ENCODE measurements at places on chromosomes 2 and 18.
A peak's percentile ranks its signal among the peaks of the same experiment; 100 is the strongest.

GRCh38 chr2:54572636-54573536, 116.8 kb downstream of the SPTBN1 start:
- no peak for DNase-seq
- H3K36me3 ChIP-seq: peaks cover 2% of the 10 kb centered on the region
- peak overlapping the region; percentile 93 for H3K27ac ChIP-seq
- H3K27me3 ChIP-seq: no peaks in the 10 kb centered on the region
- peaks cover 76% of the 10 kb centered on the region for H3K4me1 ChIP-seq

GRCh38 chr2:21026479-21027282, 17.2 kb downstream of the APOB start:
- no peak for DNase-seq
- no peaks in the 10 kb centered on the region for H3K36me3 ChIP-seq
- H3K4me3 ChIP-seq: no peak overlapping the region

- no peak overlapping the region for H3K4me3 ChIP-seq
- H3K36me3 ChIP-seq: no peaks in the 10 kb centered on the region
- no peak for DNase-seq
- no peak overlapping the region for H3K27ac ChIP-seq
Measured at GRCh38 chr2:240037358-240037757, 7.1 kb upstream of the OR6B2 start.

- no peaks in the 10 kb centered on the region for H3K36me3 ChIP-seq
- peaks cover 45% of the 10 kb centered on the region for H3K27me3 ChIP-seq
- no peaks in the 10 kb centered on the region for H3K4me1 ChIP-seq
- H3K4me3 ChIP-seq: no peak overlapping the region
- H3K27ac ChIP-seq: no peak overlapping the region
Measured at GRCh38 chr2:104473546-104473945, 380.4 kb upstream of the POU3F3 start.

- no peak for DNase-seq
- H3K27me3 ChIP-seq: no peaks in the 10 kb centered on the region
- H3K36me3 ChIP-seq: no peaks in the 10 kb centered on the region
- H3K4me3 ChIP-seq: no peak overlapping the region
Measured at GRCh38 chr18:3827236-3827845, 377.4 kb downstream of the TGIF1 start.

DNA sequence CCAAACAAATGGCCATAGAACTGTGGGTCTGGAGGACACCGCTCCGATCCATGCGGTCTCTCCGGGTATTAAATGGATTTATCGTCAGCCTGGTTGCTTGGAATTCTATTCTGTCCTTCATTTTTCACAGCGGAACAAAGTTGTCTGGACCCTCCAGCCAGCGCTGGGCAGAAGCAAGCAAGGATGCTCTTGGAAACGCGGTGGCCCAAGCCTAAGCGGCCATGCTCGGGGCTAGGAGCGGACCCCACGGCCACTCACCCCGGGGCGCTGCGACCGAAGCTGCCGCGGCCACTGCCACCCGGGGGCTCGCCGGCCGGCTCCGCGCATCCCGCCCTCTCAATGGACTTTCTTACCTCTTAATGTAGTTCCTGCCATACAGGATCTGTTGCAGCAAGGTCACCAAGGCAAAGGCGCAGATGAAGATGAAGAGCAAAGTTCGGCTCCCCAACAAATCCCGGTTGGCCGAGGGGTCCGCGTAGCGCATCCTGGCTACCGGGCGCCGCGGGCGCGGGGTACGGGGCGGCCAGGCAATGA, 761 bp downstream of the ST8SIA5 start:
- peak overlapping the region; percentile 24 for H3K4me3 ChIP-seq
- DNase-seq: no peak
- H3K4me1 ChIP-seq: peaks cover 11% of the 10 kb centered on the region

- no peak overlapping the region for H3K4me3 ChIP-seq
- H3K36me3 ChIP-seq: no peaks in the 10 kb centered on the region
- peaks cover 8% of the 10 kb centered on the region for H3K4me1 ChIP-seq
- H3K27ac ChIP-seq: no peak overlapping the region
- DNase-seq: no peak
- H3K27me3 ChIP-seq: no peaks in the 10 kb centered on the region
Measured at GRCh38 chr18:10715791-10716190, 190.0 kb downstream of the NAPG start.

DNA sequence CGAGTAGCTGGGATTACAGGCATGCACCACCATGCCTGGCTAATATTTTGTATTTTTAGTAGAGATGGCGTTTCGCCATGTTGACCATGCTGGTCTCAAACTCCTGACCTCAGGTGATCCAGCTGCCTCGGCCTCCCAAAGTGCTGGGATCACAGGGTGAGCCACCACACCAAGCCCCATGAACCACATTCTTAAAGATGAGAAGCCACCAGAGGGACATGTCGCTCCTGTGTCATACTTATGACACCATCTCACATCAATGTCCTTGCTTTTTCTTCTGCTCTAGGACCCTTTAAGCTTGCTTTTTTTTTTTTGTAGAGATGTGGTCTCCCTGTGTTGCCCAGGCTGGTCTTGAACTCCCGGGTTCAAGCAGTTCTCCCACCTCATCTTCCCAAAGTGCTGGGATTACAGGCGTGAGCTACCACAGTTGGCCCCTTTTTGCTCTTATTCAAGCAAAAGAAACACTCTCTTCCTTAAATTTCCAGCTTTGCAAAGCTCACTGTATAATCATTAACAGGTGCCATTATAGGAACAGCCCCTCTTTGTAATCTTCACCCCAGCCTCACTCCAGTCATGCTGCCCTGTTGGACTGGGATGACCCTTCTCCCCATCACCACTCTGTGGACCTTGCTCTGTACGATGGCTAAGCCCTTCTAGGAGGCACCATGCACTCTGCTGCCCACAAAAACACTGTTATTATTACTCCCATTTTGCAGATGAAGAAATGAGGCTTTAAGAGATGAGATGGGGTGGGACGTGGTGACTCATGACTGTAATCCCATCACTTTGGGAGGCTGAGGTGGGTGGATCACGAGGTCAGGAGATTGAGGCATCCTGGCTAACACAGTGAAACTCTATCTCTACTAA, 10.8 kb upstream of the KCNG3 start:
- no peaks in the 10 kb centered on the region for H3K27me3 ChIP-seq
- H3K27ac ChIP-seq: no peak overlapping the region
- no peak for DNase-seq

DNA sequence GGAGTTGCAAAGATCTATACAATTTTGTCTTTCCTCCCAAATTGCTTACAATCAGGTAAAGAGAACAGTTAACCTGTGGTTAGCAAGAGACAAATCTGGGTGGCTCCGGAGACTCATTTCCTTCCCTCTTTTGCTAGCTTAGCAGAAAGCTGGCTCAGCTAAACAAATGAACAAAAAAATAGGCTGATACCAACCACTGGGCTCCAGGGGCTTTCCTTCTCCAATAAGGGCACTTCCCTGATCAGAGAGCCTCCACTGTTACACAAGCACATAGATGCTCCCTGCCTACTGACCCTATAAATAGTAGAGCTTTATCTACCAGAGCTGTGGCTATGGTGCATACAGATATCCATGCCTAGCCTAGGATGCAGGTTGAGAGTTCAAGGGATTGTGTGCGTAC, 90.1 kb upstream of the ARL5A start:
- no peaks in the 10 kb centered on the region for H3K36me3 ChIP-seq
- H3K27ac ChIP-seq: no peak overlapping the region
- peaks cover 2% of the 10 kb centered on the region for H3K27me3 ChIP-seq

GRCh38 chr2:171436307-171436706, 2.3 kb downstream of the DCAF17 start:
- DNase-seq: no peak
- H3K4me3 ChIP-seq: no peak overlapping the region
- H3K4me1 ChIP-seq: peaks cover 26% of the 10 kb centered on the region

DNA sequence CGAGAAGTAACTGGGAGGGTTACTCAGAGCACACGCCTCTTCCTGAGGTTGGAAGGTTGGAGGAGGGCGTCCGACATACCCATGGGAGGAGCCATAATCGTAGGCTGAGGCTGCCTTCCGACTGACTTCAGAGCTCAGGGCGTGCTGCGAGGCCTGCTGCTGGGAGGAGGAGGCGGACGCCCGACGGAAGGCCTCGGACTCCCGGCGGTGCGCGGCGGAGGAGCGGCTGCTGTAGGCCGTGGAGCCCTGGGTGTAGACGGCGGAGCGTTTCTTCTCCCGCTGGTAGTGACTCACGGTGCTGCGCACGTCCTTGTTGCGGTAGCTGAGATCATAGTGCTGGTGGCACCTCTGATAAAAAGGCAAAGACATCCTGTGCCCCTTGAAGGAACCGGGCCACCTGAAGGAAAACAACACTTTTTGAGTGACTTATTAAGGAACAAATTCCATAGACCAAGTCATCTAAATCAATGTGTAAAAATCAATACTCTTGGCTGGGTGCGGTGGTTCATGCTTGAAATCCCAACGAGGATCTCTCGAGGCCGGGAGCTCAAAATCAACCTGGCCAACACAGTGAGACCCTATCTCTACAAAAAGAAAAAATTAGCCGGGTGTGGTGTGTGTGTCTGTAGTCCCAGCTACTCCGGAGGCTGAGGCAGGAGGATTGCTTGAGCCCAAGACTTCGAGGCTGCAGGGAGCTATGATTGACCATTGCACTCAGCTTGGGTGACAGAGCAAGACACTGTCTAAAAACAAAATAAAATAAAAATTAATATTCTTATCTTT, 4.7 kb downstream of the MYOM1 start:
- DNase-seq: no peak
- peaks cover 46% of the 10 kb centered on the region for H3K4me1 ChIP-seq
- no peaks in the 10 kb centered on the region for H3K36me3 ChIP-seq
- H3K27ac ChIP-seq: no peak overlapping the region
- H3K27me3 ChIP-seq: no peaks in the 10 kb centered on the region

DNA sequence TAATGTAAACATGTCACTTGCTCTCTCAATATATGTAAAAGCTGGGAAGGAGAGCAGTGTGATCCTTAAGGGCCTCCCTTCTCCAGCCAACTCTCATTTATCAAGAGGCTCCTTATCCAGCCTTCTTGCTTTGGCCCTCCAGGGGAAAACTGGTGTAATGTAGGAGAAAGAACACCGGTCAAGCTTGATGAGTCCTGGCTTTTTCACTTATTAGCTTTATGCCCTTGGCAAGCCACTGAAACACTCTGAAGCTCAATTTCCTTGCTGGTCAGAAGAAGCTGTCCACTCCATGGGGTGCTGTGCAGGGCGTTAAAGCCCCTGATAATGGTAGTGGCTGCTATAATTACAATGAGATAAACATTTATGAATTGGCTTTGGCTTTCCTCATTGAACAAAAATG, 251.2 kb upstream of the RBBP8 start:
- DNase-seq: no peak
- peak overlapping the region; percentile 95 for H3K27ac ChIP-seq
- peak overlapping the region; percentile 1 for H3K4me3 ChIP-seq
